ENCODE measurements at places on chromosomes 3 and 15. TPM values are rescaled to one million over a fixed set of nuclear protein-coding genes. Genes with fewer than 3 reads are reported as not detected.

The NTRK3 gene
- total RNA-seq, result 11.0 TPM

- no peaks in the 10 kb centered on the region for H3K27me3 ChIP-seq
- no peaks in the 10 kb centered on the region for H3K4me1 ChIP-seq
- no peak for DNase-seq
These were observed 124.8 kb upstream of the C15orf61 start for GRCh38 chr15:67396114-67396513.

- H3K4me3 ChIP-seq, result no peak overlapping the region
- H3K27me3 ChIP-seq, result no peaks in the 10 kb centered on the region
- H3K4me1 ChIP-seq, result peaks cover 11% of the 10 kb centered on the region
- no peak overlapping the region for H3K27ac ChIP-seq
- no peak for DNase-seq
These were observed 32.6 kb downstream of the SEMA7A start for GRCh38 chr15:74400915-74401757.

- no peaks in the 10 kb centered on the region for H3K36me3 ChIP-seq
- H3K4me1 ChIP-seq, result no peaks in the 10 kb centered on the region
- no peaks in the 10 kb centered on the region for H3K27me3 ChIP-seq
- H3K4me3 ChIP-seq, result no peak overlapping the region
These were observed 481.4 kb upstream of the ALCAM start for GRCh38 chr3:104885214-104885814.

DNA sequence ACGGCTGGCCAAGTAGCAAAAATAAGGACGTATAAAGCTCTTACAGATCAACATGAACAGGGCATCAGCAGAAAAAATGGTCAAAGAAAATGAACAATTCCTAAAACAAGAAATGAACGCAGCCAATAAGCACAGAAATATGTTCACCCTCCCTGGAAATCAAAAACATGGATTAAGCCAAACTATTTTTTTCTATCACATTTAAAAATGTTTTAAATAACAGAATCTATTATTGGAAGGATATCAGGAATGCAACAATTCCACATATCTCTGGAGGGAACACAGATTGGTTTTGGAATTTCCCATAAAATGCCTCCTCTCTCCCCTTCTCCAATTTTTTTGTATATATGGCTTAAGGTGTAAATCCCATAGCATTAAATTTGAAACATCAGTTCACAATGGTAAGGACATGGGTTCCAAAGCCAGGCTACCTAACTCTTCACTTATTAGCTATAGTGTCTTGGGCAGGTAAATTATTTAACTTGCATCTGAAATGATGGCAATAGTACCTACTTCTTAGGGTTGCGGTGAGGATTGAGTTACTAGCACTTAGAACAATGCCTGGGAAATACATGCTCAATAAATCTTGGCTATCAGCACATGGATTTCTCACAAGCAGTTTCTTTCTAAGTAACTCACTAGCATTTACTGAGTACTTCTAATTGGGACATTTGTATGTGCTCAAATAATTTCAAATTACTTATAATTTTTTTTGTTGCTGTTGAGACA lies 10.1 kb downstream of the UACA start:
- H3K27ac ChIP-seq, result no peak overlapping the region
- no peaks in the 10 kb centered on the region for H3K27me3 ChIP-seq
- DNase-seq, result no peak
- H3K4me3 ChIP-seq, result no peak overlapping the region

DNA sequence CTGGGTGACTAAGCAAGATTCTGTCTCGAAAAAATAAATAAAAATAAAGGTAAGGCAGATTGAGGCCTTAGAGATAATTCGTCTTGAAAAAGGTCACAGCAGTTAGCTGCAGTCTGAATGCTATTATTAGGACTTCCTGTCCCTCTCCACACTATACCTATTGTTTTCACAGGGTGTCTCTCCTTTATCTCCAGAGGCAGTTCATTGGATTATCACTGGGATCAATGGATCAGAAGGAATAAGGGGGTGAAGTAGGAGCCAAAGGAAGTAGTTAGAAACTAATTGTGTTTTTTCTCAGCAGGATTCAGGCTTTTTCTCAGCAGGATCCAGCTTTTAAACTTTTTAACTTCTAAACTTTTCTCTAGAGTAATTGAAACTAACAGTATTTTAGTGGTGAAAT lies 326.9 kb downstream of the IL5RA start:
- H3K36me3 ChIP-seq, result no peaks in the 10 kb centered on the region
- no peaks in the 10 kb centered on the region for H3K27me3 ChIP-seq
- no peak for DNase-seq
- no peaks in the 10 kb centered on the region for H3K4me1 ChIP-seq
- H3K27ac ChIP-seq, result no peak overlapping the region
- no peak overlapping the region for H3K4me3 ChIP-seq

The HESX1 gene
- 0.89 TPM for total RNA-seq

The PLSCR2 gene
- not detected for total RNA-seq

DNA sequence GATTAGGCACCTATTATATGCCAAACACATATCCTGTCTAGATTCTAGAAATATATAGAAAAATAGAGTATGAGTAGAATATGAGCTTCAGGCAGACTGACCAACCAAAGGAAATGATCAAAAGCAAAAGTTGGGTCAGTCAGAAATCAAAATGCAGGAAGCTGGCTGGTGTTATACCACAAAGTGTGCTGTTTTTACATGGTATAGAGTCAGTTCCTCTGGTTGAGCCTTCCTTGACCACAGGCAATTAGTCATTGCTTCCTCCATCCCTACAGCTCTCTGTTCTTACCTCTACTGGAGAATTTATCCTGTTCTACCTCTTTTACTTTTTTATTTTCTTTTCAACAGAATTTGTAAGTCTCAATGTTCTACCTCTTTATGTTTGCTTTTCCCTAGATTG lies 149.8 kb downstream of the TMCO5A start:
- H3K27me3 ChIP-seq, result no peaks in the 10 kb centered on the region
- H3K4me3 ChIP-seq, result no peak overlapping the region
- no peak overlapping the region for H3K27ac ChIP-seq
- peaks cover 1% of the 10 kb centered on the region for H3K4me1 ChIP-seq
- no peak for DNase-seq
- H3K36me3 ChIP-seq, result no peaks in the 10 kb centered on the region

DNA sequence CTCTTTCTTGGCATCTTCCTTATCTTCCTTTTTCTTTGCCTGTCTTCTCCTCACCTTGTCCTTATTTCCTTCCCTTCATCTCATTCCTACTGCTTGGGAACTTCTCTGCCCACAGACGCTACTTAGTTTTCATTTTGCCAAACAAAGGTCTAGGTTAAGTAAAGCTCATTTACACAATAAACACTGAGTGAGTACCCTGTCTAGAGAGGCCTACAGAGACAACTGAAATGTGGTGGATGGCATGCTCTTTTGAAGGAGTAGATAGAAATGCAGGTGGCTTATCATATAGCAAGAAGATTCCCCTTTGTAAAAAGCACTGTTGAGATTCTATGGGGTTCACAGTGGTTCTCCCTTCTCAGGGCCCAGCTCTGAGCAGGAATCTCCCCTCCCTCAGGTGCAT lies 319.0 kb downstream of the CNTN3 start:
- no peak overlapping the region for H3K27ac ChIP-seq
- H3K4me3 ChIP-seq, result no peak overlapping the region
- DNase-seq, result no peak
- H3K27me3 ChIP-seq, result no peaks in the 10 kb centered on the region
- H3K36me3 ChIP-seq, result peaks cover 8% of the 10 kb centered on the region
- H3K4me1 ChIP-seq, result no peaks in the 10 kb centered on the region

DNA sequence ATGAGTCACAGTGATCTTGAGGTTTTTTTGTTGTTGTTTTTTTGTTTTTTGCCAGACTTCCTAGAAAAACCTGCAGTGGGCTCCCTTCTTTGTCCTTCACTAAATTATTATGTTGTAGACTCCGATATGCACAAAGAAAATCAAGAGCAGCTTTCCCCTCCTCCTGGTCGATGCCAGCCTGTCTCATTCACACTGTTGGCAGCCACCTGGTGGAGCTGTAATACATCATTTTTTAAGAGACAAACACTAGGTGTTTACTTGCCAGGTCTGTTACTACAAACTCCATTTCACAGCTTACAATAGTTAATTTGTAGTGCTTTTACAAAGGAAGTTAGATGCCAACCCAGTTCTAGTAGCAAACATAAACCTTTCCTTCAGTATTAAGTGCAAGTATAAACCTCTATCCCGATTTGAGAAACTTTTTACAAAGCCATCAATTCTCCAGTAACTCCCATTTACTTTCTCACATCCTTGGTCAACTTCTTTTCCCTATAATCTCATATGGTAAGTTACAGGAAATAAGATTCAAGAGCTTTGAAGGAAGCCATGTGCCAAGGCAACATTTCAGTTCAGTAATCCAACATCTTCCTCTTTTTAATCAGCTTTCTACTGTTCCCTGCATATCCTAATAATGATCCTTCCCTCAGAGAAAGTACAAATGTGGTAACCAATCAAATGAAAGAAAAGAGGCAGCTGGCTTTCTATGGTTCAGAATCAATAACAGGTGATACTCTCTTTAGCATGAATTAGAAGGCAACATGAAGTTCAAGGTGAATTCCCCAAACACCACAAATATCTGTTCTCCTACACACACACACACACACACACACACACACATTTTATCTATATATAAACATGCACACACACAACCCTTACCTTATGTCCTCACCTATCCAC lies 14.0 kb downstream of the AAGAB start:
- DNase-seq, result no peak
- H3K4me1 ChIP-seq, result no peaks in the 10 kb centered on the region
- H3K36me3 ChIP-seq, result peaks cover under 1% of the 10 kb centered on the region
- H3K27ac ChIP-seq, result no peak overlapping the region
- H3K4me3 ChIP-seq, result no peak overlapping the region

GRCh38 chr3:152706991-152707713 lies 127.8 kb upstream of the P2RY1 start:
- no peak overlapping the region for H3K27ac ChIP-seq
- H3K4me1 ChIP-seq, result no peaks in the 10 kb centered on the region
- no peak for DNase-seq
- no peaks in the 10 kb centered on the region for H3K27me3 ChIP-seq
- H3K36me3 ChIP-seq, result no peaks in the 10 kb centered on the region

DNA sequence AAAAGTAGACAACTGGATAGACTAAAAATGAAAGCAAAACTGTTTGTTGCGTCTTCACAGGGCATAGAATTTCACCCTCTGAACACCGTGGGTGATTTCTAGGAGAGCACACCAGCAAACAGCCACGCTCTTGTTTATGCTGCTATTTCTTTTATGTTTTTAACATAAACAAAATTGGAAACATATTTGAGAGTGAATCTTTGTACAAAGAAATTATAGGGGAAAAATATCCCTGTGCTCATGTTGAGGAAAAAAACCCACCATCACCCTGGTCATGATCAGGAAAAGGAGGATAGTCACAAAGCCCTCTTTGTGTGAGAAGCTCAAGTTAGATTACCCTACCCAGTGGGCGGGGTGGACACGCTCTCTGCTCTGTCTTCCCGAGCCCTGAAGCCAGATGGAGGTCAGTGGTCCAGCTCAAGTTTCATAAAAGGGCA lies 313.3 kb downstream of the SATB1 start:
- H3K4me1 ChIP-seq, result no peaks in the 10 kb centered on the region
- DNase-seq, result peak; percentile 37
- no peaks in the 10 kb centered on the region for H3K27me3 ChIP-seq
- no peaks in the 10 kb centered on the region for H3K36me3 ChIP-seq
- H3K4me3 ChIP-seq, result no peak overlapping the region

The GOLGA8H gene
- 1.6 TPM for total RNA-seq

The GOLGA6B gene
- total RNA-seq, result not detected

- no peak overlapping the region for H3K4me3 ChIP-seq
- H3K36me3 ChIP-seq, result no peaks in the 10 kb centered on the region
- H3K4me1 ChIP-seq, result no peaks in the 10 kb centered on the region
- no peak for DNase-seq
- no peak overlapping the region for H3K27ac ChIP-seq
These were observed 9.5 kb downstream of the SLC51A start for GRCh38 chr3:196225763-196226364.

GRCh38 chr3:95319921-95320494 lies 1257.1 kb downstream of the NSUN3 start:
- H3K36me3 ChIP-seq, result no peaks in the 10 kb centered on the region
- no peak for DNase-seq
- no peaks in the 10 kb centered on the region for H3K27me3 ChIP-seq
- H3K4me3 ChIP-seq, result no peak overlapping the region
- no peaks in the 10 kb centered on the region for H3K4me1 ChIP-seq

- no peak overlapping the region for H3K27ac ChIP-seq
- H3K4me1 ChIP-seq, result no peaks in the 10 kb centered on the region
- no peak overlapping the region for H3K4me3 ChIP-seq
- no peak for DNase-seq
- no peaks in the 10 kb centered on the region for H3K27me3 ChIP-seq
These were observed 42.7 kb downstream of the OR5H15 start for GRCh38 chr3:98209244-98209643.

The SLC2A2 gene
- 0.12 TPM for total RNA-seq

The CLCN2 gene
- total RNA-seq, result 8.7 TPM

- no peak for DNase-seq
- no peaks in the 10 kb centered on the region for H3K27me3 ChIP-seq
- no peaks in the 10 kb centered on the region for H3K36me3 ChIP-seq
- no peak overlapping the region for H3K4me3 ChIP-seq
- H3K27ac ChIP-seq, result no peak overlapping the region
- H3K4me1 ChIP-seq, result no peaks in the 10 kb centered on the region
These were observed 78.2 kb downstream of the EFL1 start for GRCh38 chr15:82184355-82184754.

All from lung (tissue), 17 donors.